ENCODE measurements at places on chromosomes 6 and 20.

DNA sequence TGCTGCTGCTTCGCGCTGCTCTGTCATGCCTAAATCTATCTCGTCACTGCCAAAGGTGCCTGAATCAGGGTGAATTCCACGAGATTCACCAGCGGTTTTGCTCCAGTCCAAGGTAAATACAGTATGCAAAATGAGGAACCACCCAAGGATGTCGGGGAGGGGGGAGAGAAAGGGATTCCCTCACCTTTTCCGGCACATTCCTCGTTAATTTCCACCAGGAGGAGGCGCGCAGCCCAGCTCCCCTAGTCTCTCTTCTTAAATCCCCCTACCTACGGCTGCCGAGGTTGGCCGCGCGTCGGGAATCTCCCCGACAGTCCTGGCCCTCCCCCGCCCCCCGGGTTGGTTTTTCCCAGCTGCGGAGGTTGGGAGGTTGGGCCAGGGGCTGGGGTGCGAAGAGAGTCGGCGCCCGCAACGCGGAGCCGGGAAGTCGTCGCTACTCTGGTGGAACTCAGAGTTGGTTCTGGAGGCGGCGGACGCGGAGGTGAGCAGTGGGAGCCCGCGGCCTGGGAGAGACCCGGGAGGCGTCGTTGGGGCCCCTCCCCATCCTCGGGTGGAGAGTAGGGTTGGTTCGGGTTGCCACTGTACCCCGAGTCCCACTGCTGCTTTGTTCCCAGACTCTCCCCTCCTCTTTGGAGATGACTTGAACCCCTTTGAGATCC, at the start of gene TPBG:
Gene TPBG (plus strand): TSS at position 390 of the 659 bp plus-strand sequence. CDS start 1,145 bp downstream, outside the sequence.
- DNase-seq: peak; percentile 64

GRCh38 chr6:2971420-2972218, at the start of gene SERPINB6:
TSS of gene SERPINB6 (minus strand) at chr6:2971567. CDS start at chr6:2959332, 12,235 bp downstream.
- DNase-seq: no peak

- DNase-seq: no peak
These were observed 40.3 kb upstream of the SIM1 start for GRCh38 chr6:100504786-100505737.

DNA sequence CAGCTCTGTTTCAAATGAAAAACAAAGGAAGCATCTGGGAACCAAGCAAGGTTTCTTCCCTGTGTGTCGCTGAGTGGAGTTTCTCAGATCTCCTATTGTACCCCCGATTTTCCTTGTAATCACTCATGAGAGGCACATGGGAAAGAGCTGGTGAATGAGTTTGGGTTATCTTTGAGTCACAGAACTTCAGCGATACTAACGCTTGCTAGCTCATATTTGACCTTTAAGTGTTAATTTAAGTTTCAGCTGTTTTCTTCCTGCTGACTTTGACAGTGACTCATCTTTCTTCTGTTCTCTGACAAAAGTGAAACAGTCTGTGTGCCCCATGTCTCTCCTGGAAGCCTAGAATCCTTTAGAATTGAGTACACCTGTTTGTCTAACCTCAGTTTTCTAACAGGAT, 261.1 kb upstream of the RGS17 start:
- DNase-seq: no peak

- DNase-seq: no peak
These were observed 6.8 kb downstream of the ADNP start for GRCh38 chr20:50924261-50924920.

DNA sequence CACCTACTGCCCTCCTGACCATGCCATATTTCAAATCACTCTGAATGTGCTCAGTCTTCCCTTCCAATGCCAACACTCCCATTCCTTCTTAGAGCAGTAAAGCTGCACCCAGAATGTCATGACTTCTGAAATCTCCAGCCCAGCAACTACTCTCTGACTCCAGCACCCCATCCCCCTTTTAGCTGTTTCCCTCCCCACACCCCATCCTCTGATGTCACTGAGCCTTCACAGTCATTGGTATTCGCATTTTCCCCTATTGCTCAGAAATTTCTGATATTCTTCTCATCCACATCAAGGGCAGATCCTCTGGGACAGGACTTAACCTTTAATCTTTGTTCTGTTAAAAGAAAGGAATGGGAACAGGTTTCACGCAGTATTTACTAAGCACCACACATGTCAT, 67.1 kb upstream of the SLC4A11 start:
- no peak for DNase-seq

- DNase-seq: no peak
These were observed 314.0 kb upstream of the RSPO3 start for GRCh38 chr6:126804332-126805064.

DNA sequence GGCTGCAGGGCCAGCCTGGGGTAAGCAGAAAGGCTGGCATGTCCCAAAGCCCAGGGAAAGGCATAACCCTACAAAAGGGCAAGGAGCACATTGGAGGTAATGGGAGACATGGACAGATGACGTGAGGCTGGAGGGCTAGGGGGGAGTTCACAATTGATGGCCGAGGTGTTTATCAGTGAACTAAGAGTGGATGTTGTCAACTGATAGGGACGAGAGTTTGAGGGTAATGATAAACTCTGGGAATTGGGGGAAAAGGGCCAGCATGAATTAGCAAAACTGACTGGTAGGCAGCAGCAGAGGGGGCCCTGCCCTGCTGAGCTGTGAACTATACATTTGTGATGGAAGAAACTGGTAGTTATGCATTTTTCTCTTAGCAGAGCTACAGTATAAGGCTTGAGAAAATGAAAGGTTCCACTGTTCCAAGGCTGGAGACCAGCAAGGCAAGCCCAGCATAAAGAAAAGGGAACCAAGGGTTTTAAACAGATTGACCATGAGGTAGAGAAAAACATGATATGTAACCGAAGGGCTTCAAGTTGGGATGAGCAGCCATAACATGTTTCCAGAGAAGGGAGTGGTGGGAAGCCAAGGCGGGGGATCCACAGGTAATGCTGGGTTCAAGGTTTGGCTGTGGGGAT, 98.1 kb upstream of the MLN start:
- no peak for DNase-seq

DNA sequence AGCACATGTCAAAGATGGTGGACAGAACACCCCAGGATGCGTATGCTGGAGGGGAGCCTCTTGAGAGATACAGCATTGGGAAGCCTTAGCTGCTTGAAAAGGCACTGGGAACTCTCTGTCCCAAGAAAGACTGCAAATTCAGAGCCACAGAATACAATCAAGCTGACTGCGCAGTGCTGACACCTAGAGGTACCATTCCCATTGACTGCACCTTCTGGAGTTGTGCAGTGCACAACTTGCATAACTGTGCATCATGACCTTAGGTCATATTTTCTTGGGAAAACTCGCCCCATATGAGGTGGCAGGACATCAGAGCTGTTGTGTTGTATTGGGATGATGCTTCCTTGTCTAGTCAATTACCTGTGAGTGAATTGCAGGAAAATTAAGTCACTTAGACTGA, 646.5 kb upstream of the NOX3 start:
- no peak for DNase-seq

DNA sequence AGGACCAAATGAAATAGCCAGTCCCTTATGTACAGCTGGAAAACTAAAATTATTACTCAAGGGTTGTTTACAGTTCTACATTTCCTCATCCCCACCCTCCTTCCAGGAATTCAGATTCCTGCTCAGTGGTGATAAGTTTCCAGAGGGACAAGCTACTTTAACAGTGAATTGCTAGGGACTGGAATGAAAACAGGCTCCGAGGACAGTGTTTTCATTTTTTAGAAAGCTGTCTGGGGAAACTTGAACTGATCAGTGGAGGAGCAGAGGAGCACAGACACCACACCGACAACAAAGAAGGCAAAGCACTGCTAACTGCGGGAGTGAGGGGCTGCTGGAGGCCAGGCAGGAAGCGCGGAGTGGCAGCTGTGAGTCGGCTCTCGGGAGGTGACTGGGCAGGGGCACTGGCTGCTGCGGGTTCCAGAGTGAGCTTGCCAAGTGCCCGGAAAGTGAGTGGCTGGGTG, 322.2 kb downstream of the ESR1 start:
- DNase-seq: no peak

DNA sequence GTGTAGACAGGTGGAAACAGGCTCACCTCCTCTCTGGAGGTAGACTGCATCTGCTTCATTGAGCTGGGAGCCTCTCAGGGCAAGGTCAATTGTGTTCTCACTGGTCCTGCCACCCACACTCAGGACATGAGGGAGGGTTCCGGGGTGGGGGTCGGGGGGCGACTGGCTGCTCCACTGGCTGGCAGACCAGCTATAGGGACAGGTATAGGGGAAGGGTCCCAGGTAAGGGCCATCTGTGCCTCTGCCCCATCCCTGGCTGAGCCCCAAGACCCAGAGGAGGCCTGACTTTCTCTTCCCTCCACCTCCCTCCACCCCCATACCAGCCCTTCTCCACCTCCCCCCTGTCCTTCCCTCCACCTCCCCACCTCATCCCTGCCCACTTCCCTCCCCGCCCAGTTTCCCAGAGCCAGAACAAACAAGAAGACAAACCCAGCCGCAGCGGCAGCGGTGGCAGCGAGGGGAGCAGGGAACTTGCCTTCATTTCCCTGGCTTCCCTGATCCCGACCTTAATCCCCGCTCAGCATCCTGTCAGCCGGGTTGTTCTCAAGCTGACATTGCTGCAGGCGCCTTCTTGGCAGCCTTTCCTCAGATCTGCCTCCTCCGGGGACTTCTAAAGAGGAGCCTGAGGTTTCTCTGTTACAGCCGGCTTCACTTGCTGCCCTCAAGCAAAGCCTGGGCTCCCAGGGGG, 18.3 kb upstream of the FOXP4 start:
- peak; percentile 38 for DNase-seq

DNA sequence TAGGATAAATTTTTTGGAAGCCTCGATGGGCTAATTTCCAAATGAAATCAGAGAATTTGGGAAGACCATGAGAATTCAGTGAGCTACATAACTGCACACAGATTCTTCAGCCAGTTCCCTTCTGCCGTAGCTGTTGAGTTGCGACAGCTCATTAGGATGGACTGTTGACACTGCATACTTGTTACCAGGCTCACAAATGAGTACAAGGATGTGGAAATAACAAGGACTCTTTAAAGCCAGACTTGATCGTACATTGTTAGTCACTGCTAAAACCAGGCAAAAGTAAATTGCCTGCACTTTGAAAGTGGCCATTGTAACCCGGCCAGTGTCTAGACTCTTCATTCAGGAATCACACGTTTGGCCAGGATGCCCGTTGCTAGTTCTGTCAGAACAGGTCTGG, 37.0 kb downstream of the NDUFAF5 start:
- no peak for DNase-seq

DNA sequence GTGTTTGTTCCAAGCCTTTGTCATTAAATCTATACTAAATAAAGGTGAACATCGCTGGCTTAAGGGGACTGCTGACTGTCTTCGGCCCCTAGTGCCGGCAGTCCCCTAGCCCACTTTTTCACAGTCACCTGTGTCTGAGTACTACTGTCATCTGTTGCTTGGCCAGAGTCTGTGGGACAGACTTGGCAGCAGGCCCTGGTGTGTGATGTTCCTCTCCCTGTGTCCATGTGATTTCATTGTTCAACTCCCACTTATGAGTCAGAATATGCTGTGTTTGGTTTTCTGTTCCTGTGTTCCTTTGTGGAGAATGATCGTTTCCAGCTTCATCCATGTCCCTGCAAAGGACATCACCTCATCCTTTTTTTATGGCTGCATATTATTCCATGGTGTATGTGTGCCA, 133.4 kb downstream of the HAO1 start:
- DNase-seq: no peak

DNA sequence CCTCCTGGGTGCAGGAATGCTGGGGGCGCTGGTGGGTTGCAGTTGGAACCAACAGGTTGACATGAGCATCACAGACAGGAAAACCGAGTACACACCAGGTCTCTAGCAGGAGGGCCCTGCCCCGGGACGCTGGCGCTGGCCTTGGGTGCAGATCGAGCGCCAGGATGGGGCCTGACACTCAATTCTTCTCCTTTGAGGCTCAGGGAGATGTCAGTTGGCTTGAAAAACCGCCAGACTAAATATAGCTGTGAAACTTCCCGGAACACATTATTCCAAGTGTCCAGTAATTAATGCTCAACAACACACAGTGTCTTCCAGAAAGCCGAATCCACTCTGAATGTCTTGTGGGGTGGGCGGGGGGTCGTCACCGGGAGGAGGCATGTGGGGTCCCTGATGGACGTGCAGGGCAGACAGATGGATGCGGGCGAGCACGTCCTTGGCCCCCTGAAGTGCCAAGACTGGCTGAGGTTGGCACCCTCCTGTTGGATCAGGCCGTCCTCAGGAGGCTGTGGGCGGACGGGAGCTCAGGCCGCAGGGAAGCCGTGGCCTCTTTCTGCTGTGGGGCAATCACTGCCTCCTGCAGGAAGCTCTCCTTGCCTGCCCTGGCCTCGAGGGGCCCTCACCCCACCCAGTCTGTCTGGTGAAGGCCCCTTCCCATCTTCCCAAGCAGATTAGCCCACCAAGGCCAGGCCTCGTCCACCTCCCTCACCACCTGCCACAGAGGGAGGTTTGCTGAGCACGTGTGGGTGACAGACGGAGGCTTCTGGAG, 19.4 kb upstream of the GATA5 start:
- DNase-seq: no peak

- DNase-seq: no peak
These were observed 8.5 kb downstream of the JARID2 start for GRCh38 chr6:15254070-15254975.

DNA sequence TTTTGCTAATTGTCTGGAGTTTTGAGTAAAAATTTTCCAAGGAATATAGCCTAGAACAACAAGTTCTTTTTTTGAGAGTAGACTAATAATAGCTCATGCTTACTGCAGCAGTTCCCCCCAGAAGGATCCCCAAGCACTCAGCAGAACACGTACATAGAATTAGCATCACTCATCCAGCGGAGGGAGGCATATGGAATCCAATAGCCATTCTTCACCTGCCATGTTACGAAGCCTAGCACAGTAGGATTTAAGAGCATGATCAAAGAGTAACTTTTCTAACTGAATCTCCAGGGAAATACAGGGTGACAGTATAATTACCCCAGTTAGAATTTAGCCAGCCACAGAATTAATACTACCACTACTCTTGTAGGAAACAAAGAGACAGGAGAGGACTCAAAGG, 511.7 kb upstream of the NOX3 start:
- no peak for DNase-seq

DNA sequence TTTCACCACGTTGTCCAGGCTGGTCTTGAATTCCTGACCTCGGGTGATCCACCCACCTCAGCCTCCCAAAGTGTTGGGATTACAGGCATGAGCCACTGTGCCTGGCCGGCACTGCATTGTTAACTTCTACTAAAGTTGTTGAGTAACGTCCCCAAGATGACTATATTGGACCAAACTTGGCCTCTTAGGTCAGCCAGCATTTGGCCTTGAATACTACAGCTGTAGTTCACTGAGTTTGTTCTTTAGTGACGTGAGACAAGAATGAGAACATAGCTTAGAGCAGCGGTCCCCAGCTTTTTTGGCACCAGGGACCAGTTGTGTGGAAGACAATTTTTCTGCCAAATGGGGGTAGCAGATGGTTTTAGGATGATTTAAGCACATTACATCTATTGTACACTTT, 237.1 kb downstream of the TBC1D7 start:
- no peak for DNase-seq

- DNase-seq: no peak
These were observed 56.6 kb downstream of the E2F3 start for GRCh38 chr6:20458027-20458894.

Data from COR-L47 (cell line).